CD4-positive, alpha-beta T cell treated with Interleukin-4 for 1 hour (primary cell): ENCODE measurements at places on chromosomes 6 and 20.

- no peak for DNase-seq
Measured at GRCh38 chr6:100796049-100796823, 84.9 kb downstream of the ASCC3 start.

- no peak for DNase-seq
Measured at GRCh38 chr6:138229663-138230179, 11.4 kb upstream of the PBOV1 start.

GRCh38 chr20:41177636-41178035 lies 40.3 kb downstream of the PLCG1 start:
- DNase-seq: no peak

- DNase-seq: no peak
Measured at GRCh38 chr6:3919130-3919628, 70.0 kb downstream of the FAM50B start.

GRCh38 chr20:50054626-50055511 lies 58.1 kb downstream of the UBE2V1 start:
- no peak for DNase-seq

DNA sequence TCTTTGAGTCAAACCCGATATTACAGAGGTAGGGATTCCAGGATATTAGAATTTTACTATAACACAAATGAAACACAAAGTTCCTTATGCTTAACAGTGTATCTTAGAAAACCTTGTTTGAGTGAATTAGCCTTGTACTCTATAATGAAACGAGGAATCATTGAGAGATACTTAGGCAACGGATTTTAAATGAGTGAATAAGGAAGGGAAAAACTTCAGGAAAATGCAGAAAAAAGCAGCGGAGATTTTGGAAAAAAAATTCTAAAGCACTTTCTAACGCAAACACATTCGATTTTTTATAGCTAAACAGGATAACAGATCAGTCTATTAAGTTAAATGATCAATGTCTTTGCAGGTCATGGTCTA lies 137.3 kb downstream of the HFE start:
- DNase-seq: no peak
